Neural crest cell (in vitro differentiated cells): ENCODE measurements at places on chromosomes 7 and 10. TPM values are rescaled to one million over a fixed set of nuclear protein-coding genes. Genes with fewer than 3 reads are reported as not detected.

SYT15B gene
- total RNA-seq: 0.12 and 0.16 TPM in 2 replicates

MTPN gene
- total RNA-seq: 114 and 117 TPM in 2 replicates

MXI1 gene
- total RNA-seq: 18.6 and 20.6 TPM in 2 replicates

SORCS3 gene
- total RNA-seq: 3.3 and 3.4 TPM in 2 replicates

CLCN1 gene
- 0.09 TPM in 1 of 2 replicates, not detected in the other for total RNA-seq

SLC16A12 gene
- not detected in 2 replicates for total RNA-seq

- DNase-seq: no peak
Measured at GRCh38 chr7:78514634-78515033, 716.1 kb downstream of the PHTF2 start.

GRCh38 chr10:12321641-12322040 is 27.7 kb upstream of the CAMK1D start:
- DNase-seq: no peak

DNA sequence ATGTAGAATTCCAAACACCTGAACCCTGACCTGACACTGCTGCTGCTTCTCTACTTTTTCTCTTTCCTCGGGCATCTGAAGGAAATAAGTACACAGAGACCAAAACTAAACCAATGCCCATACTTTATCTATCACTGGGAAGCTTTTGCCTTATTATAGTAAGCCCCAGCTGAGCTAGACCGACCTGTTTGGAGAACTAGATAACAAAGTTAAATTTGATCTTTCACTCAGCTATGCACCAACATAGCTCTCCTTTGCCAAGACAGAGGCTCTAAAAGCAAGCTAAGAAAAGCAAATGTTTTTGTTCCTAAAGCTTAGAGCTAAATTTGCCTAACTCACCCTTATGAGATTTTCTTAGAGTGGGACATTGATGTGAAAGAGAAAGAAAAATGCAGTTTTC is 39.1 kb downstream of the NHLRC2 start:
- DNase-seq: no peak

DNA sequence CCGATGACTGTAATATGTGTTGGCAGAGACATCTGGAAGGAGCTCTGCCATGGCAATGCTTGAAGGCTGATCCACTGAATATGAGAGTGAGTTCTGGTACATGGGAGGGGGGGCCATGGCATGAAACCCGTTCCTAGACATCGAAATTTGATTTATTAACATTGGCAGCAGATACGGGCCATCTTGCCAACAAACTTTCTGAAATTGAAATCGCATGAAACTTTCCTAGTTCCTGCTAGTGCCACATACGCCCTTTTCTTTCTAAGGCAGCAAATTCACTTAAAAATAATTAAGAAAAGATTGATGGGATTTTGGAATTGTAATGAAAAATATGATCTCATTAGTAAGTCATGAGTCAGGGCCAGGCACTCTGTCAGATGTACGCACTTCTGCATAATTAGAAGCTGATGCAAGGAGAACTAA is 91.8 kb upstream of the KMT2C start:
- DNase-seq: no peak

- DNase-seq: no peak
Measured at GRCh38 chr10:83612050-83612449, 527.3 kb upstream of the GHITM start.

- no peak for DNase-seq
Measured at GRCh38 chr10:75544386-75544785, 113.0 kb downstream of the LRMDA start.
